ENCODE measurements at places on chromosomes 7 and 10.
A peak's percentile ranks its signal among the peaks of the same experiment; 100 is the strongest.

- no peak for DNase-seq
Measured at GRCh38 chr10:130758529-130758928, 553.0 kb downstream of the TCERG1L start.

DNA sequence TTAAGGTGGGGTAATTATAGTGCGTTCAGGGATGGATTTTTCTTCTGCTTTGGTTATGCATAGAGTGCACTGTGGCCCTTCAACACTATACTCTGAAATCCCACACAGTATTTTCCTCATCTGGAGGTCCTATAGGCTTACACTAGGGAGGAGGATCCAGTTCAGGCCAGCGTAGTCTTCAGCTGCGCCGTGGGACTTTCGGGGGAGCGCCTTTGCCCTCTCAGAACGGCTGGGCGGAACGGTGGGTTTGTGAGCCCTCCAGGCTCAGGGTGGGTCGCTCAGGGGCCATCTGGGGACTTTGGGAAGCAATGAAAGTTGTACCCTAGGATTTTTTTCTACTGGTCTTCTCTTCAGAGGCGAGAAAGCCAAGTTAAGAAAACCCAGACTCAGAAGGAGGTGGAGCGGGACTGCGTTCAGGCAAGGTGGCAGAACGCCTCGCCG lies 652 bp upstream of the VPS26A start:
- no peak for DNase-seq

- DNase-seq: no peak
Measured at GRCh38 chr7:129258649-129259389, 34.0 kb downstream of the AHCYL2 start.

- no peak for DNase-seq
Measured at GRCh38 chr7:21616796-21617436, 74.1 kb downstream of the DNAH11 start.

- no peak for DNase-seq
Measured at GRCh38 chr7:65390588-65390987, 16.9 kb downstream of the ZNF92 start.

- peak; percentile 8 for DNase-seq
Measured at GRCh38 chr10:80457554-80458262, 3.6 kb downstream of the TSPAN14 start.

GRCh38 chr7:68148440-68148839 lies 1151.8 kb downstream of the TYW1 start:
- no peak for DNase-seq

DNA sequence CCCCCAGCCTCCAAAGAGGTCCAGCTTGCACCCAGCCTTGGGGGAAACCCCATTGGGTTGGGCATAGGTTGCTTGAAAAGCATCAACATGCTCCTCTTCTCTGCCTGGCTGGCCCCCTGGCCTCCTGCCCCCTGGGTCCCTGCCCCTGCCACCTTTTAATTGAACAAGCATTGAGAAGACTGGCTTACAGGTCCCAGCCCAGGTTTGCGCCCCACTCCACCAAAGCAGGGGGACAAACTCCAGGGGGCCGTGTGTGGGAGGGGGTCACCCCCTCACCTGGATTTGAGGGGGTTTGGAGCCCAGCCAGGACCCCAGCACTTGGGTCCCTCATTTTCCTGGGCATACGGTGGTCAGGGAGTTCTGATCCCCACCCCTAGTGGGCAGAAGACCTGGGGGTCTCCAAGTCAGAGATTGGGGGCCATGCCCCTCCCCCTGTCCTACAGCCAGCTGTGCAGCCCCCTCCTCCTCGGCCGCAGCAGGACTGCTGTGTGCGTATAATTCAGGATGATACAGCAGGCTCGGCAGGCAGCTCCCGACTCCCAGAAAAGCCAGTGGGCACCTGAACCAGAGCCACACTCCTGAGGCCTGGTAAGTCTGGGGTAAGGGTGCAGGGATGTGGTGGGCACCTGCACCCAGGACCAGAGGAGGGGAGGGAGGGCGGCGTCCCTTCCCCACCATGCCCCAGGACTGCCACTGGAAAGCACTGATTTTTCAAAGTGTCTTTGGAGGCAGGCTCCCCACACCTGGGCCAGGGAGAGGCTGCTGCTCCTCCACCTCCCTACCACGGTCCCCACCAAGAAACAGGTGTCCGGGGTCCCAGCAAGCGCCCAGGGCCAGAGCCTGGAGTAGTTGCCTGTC lies 1.7 kb downstream of the ELFN1 start:
- DNase-seq: no peak

GRCh38 chr7:24812305-24812945 lies 55.2 kb upstream of the GSDME start:
- peak; percentile 29 for DNase-seq

- DNase-seq: peak; percentile 52
Measured at GRCh38 chr10:124722798-124723783, 21.1 kb downstream of the FAM53B start.

GRCh38 chr10:75582102-75582501 lies 150.7 kb downstream of the LRMDA start:
- DNase-seq: no peak

DNA sequence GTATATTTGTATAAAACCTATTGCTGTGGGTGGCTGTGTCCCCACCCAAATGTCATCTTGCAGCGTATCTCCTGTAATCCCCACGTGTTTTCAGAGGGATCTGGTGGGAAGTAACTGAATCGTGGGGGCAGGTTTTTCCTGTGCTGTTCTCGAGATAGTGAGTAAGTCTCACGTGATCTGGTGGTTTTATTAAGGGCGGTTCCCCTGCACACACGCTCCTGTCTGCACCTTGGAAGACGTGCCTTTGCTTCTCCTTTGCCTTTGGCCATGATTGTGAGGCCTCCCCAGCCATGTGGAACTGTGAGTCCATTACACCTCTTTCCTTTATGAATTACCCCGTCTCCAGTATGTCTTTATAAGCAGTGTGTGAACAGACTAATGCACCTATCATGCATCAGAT lies 97.6 kb downstream of the DYNC2I1 start:
- no peak for DNase-seq

- DNase-seq: no peak
Measured at GRCh38 chr10:112208292-112208691, 24.7 kb upstream of the GPAM start.

GRCh38 chr10:27792216-27792615 lies 46.6 kb upstream of the MKX start:
- DNase-seq: no peak

DNA sequence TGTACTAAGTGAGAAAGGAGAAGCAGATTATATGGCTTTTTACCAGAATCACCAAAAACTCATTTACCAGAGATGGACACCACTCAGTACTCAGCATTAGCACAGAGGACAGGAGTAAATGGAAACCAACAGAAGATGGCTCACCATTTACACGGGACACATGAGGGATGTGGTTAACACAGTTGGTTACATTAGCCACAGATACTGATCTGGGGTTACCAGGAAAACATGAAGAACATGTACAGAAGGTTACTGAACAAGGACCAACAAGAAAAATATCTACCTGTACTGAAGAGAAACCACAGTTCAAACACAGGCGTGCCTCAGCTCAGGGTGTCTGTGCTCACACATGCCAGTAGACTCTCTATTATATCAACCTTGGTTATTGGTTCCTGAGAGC lies 1285.8 kb upstream of the SORCS1 start:
- DNase-seq: no peak

DNA sequence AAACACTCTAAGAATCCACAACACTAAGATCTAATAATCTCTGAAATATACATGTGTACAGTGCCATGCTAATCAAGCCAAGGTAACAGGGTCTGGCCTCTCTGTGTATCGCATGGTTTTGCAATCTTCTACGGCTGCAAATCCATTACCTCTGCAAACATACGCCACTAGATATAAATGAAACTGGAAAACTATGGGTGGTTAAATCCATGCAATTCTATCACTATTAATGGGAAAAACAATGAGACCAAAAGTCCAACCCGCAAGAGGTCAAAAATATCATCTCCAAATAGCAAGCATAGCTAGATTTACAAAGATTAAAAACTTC lies 23.0 kb downstream of the SGCE start:
- no peak for DNase-seq

DNA sequence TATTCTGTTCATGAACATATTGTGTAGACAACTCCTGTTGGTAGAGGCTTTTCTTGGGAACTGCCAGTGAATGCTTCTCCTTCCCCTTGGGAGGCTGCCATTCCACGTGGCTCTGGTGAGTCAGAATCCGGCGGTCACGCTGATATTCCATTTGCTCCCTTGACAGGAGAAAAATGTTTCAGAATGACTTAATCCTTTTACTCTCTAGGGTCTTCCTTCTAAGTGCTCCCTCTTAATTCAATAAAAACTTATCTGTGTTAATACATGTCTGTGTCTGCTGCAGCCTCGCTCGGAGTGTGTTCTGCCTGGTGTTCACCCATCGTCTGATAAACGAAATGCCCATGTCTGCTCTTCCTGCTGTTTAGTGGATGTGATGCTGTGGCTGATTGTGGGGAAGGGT lies 278.6 kb downstream of the ARHGAP12 start:
- no peak for DNase-seq

All from activated naive CD4-positive, alpha-beta T cell treated with anti-CD3 and anti-CD28 coated beads, Interleukin-2, amount 50 U/mL, for 16 hours (primary cell).